ENCODE measurements at places on chromosomes 1 and 21.

DNA sequence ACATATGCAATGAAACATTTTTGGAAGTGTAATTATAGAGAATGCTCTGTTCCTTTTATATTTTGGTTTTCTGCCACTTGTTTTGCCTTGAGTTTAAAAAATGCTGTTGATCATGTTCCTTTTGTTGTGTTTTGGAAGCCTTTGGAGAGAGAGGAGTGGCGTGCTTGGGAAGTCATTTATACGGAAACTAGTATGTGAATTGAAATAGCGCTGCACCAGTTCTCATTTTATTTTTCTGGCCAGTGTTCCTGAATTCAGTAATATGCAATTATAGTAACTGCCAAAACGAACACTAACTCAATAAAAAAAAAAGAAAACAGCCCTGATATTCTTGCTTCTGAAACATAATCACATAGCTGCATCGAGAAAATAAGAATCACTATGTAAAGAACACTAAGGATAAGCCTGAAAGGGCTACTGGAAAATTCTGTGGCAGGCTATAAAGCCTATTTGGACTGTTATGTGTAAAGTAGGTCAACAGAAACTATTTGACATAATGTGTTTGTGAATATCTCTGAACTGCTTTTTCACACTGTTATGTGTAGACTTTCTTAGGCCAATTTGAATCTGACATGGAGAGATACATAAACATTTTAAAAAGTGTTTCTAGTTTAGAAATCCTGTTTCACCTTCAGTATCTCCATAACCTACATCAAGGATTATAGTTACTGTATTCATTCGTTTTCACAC, 742.0 kb downstream of the KCNT2 start:
- no peak for DNase-seq

GRCh38 chr1:54498383-54499096, 49.5 kb upstream of the ACOT11 start:
- no peak for DNase-seq

GRCh38 chr21:41653954-41654491, 112.8 kb downstream of the RIPK4 start:
- no peak for DNase-seq

GRCh38 chr1:3828391-3828790, 28.6 kb downstream of the CEP104 start:
- no peak for DNase-seq

- DNase-seq: no peak
Observed at GRCh38 chr1:39970274-39970673, 15.3 kb downstream of the MFSD2A start.

DNA sequence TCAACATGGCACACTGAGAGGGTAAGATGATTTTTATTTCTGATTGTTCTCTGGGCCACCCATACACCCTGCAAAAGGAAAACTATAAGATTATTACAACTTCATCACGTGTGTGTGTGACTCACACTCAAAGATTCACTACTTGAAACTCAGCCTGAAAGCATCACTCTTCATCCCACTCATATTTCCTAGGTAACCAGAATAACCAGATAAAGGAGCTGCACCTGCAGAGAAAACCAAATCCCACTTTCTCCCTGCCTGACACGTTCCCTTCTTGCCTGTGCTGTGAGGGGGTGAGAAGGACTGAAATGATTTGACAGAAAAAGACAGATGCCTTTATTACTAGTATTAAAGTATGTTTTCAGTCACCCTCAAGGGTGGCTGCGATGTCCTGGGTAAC, 131.6 kb downstream of the TGFBR3 start:
- DNase-seq: no peak

GRCh38 chr1:86247597-86248279, 91.2 kb upstream of the COL24A1 start:
- DNase-seq: no peak

DNA sequence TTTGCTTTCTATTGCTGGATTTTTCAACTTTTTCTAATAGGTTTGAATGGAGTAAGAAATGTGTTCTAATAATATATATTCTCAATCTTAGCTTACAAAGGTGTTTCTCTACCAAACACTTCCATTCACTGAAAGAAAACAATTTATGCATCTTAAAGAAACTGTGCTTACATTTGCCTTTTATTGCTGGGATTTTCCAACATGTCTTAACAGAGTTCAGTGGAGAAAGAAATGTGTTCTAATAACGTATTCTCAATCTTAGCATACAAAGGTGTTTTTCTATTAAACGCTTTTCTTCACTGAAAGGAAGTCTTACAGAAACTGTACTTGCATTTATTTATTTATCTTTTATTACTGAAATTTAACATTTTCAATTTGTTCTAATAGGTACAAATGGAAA, 5.6 kb downstream of the CD53 start:
- DNase-seq: no peak

- no peak for DNase-seq
Observed at GRCh38 chr1:108847494-108847893, 9.4 kb downstream of the AKNAD1 start.

- DNase-seq: no peak
Observed at GRCh38 chr1:228453614-228454013, 33.6 kb upstream of the RNF187 start.

GRCh38 chr1:226474443-226475141, 66.7 kb upstream of the PARP1 start:
- DNase-seq: no peak

GRCh38 chr1:199404191-199404590, 623.3 kb upstream of the NR5A2 start:
- DNase-seq: no peak

- DNase-seq: no peak
Observed at GRCh38 chr1:79532555-79532954, 526.0 kb upstream of the ADGRL4 start.

All from stimulated activated CD8-positive, alpha-beta memory T cell treated with anti-CD3 and anti-CD28 coated beads, Interleukin-2, amount 100 ng/mL, for 48 hours (primary cell).